Jurkat, Clone E6-1 (cell line): ENCODE measurements at places on chromosomes 4 and X.
A peak's percentile ranks its signal among the peaks of the same experiment; 100 is the strongest.

GRCh38 chrX:100085846-100086245, 324.2 kb downstream of the PCDH19 start:
- DNase-seq: no peak

DNA sequence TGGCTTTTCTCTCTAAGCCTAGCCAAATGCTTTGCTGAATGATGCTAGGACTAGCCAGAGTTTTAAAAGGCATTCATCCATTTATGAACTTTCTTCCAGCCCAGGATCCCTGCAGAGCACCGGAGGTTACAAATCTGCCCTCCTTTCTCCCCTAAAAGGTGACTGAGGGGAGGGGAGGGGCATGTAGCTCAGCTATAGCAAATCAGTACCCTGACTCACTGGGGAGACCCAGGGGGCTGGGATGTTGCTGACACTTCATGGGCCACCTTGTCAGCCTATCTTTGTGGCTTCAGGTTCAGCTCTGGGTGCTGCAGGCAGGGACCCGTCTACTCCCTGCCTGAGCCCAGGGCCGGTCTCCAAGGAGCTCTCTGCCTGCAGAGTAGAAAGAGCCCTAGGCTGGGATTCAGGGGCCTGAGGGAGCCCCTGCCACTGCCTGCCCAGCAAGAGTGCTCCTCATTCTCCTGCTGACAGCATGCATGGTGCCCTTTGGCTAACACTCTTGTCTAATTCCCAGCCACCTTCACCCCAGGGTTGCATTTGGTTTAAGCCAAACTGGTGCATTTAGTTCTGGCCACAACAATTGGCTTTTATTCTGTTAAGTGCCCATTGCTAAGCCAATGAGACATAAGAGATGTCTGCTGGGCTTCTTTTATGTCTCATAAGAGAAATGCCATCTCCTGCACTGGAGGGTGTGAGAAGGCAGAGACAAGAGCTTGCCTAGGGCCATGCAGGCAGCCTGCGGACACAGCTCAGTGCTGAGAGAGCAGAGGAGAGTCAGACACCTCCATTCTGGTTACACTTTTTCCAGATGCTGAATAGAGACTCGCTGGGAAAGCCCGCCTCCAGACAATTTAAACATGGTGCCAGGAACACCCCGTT, 11.9 kb upstream of the UBA6 start:
- no peak for DNase-seq

GRCh38 chrX:112768563-112768962, 72.1 kb downstream of the AMOT start:
- no peak for DNase-seq

GRCh38 chr4:96103086-96103485, 263.2 kb downstream of the PDHA2 start:
- DNase-seq: no peak

GRCh38 chr4:38188631-38189101, 228.5 kb downstream of the PTTG2 start:
- no peak for DNase-seq

DNA sequence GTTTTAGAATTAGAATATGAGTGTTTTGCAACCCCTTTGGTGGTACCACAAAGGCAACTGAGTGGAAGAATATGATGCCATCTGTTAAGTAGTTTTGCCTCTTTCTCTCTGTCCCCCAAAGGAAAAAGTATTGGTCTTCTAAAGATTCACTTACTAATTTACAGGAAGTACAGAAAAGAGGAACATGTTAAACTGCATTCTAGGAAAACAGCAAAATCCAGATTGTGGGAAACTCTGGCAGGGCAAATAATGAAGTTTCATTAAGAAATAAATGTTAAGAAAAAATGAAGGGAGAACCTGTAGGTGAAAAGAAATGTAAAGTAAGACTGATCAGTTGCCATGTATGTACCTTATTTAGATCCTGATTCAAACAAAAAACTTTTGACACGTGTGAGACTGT, 39.3 kb downstream of the NSUN7 start:
- DNase-seq: no peak

DNA sequence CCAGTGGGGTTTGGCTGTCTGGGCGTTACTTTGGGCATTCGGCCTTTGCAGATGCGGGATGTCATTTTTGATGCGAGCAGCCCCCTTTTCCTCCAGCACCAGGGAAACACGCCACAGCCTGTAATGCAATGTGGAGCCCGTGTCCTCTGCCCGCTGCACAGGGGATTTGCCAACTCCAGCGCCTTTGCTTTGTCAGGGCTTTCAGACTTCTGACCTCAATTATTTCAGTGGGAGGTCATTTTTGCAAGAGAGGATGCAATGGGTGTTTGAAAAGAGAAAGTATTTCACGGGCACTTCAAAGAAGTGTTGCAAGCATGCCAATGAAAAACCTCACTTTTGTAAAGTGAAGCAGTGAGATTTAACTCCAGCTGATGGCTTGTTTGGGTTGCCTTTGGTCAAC, 11.5 kb downstream of the CLCN4 start:
- DNase-seq: no peak

DNA sequence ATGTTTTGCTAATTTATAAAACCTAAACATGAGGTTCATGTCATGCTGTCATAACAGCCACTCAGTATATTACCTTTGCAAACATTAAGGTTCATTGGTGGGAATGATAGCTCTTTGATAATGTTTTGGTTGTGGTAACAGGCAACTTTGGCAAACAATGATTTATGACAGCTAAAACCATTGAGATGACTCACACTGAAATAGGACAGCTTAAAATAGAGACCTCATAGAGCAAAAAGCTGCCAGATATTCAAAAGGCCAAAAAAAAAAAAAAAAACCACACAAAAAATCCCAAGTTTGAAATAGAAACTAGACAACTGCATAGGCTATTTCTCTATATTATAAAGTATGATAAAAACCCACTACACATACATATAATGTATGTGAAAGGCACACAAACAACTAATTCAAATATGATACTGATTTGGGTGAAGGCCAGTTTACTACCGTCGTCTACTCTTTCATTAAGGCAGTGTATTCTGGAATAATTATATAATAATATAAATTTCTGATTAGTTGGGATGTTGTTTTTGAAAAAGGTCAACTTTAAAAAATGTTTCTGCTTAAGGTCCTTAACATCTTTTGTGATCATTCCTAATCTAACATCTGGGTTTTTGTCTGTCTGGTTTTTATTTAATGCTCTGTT, 646.0 kb upstream of the PITX2 start:
- DNase-seq: no peak

- DNase-seq: no peak
These were observed 123.0 kb downstream of the RASGEF1B start for GRCh38 chr4:81348778-81349094.

- DNase-seq: no peak
These were observed 43.4 kb downstream of the NUDT6 start for GRCh38 chr4:122879001-122879400.

- no peak for DNase-seq
These were observed 10.1 kb upstream of the MAP7D3 start for GRCh38 chrX:136261321-136261720.

GRCh38 chr4:109947918-109948317, 35.2 kb downstream of the EGF start:
- no peak for DNase-seq

DNA sequence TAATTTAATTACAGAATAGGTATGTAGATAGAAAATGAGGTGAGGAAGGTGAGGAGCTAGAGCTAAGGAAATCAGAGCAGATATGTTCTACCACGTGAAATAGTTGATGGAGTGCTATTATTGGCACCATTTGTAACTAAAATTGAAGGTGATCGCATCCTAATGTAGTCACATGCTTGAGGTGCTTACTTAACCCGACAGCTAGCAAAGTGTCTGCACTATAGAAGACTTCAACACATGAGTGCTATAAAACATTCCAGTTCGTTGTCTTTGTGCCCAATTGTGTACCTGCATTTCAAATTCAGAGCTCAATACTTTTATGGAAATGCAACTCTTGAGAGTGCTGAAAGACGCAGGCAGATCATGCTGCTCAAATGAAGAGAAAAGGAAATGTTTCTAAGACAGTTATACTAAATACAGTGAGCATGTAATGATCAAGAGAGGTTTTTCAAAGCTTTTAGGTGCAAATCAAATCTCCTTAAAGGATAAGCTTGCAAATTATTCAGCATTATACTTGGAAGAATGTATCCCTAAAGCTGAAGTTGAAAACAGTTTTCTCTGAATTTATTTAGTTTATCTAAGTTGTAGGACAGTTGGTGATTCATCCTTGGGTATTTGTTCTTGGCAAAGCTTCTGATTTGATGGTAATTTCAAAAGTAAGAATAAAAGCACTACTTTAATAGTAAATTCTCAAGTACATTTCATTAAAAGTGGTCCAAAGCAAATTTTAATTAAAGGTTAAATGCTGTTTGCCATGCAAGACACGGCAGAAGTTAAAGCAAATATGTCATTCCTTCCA, 223.9 kb upstream of the EPHA5 start:
- no peak for DNase-seq

DNA sequence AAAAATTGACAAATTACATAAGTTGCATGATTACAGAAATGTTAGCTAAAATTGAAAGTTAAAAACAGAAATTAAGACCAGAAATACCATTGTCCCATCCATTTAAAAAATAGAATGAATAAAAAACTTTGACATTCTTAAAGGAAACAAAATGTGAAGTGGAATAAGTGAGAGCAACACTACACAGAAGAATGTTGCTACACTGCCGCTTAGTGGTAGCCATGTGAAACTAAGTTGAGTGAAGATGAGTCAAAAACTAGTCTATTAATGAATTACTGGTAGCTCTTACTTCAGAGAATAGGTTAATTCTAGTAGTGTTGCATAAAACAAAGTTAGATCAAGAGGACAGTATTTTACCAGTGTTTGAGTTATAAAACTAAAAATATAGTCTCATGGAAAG, 571.0 kb upstream of the KLHL4 start:
- peak; percentile 10 for DNase-seq

DNA sequence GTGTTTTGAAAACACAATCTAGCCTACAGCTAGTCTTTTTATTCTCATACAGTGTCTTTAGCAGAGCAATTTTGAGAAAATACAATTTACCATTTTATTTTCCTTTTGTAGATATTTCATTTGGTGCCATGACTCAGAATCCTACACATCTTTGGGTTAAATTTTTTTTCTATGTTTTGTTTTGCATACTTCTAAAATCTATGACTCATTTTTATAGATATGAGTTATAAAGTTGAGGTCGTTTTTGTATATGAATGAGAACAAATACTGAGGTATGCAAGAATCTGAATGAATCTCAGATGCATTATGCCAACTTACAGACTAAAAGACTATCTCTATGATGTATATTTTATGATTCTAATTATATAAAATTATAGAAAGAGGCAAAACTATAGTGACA, 206.5 kb upstream of the ANXA10 start:
- DNase-seq: no peak

GRCh38 chr4:6085691-6086628, 67.7 kb upstream of the C4orf50 start:
- DNase-seq: no peak

- DNase-seq: no peak
These were observed 81.8 kb downstream of the GLUD2 start for GRCh38 chrX:121128925-121129877.

GRCh38 chr4:44157611-44158277, 290.9 kb downstream of the KCTD8 start:
- DNase-seq: no peak

DNA sequence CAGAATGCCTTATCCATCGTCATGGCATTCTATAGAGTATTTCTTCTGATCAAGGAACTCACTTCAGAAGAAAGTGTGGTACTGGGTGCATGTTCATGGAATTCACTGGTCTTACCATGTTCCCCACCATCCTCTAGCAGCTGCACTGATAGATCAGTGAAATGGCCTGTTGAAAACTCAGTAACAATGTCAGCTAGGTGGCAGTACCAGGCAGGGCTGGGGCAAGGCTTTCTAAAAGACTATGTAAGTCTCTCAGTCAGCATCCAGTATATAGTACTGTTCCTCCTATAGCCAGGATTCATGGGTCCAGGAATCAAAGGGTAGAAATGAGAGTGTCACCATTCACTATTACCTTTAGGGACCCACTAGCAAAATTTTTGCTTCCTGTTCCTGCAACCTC, 15.8 kb upstream of the LDB2 start:
- DNase-seq: no peak

- no peak for DNase-seq
These were observed at the start of gene GPR78 for GRCh38 chr4:8580321-8581093. GPR78 (plus strand) TSS chr4:8580392; CDS start chr4:8580983, 591 bp downstream.

GRCh38 chrX:148825696-148826095, 325.3 kb downstream of the AFF2 start:
- DNase-seq: no peak

DNA sequence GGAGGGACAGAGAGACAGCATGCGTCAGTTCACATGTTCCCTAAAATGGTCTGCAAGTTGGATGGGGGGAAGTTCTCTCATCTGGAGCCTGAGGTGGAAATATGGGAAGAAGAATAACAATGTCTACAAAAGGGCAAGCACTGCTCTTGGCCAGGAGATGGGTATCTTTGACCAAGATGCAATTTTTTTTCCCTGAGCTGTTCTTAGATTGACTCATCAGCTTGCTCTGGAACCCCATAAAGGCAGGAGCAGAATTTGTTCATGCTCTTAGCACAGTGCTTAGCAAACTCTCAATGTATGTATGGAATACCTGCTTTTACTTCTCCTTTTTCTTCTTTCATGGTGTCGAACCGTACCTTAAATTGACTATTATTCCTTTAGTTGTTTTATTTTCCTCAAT, 90.5 kb upstream of the ZNF827 start:
- no peak for DNase-seq

GRCh38 chrX:9997524-9997923, 30.4 kb downstream of the CLDN34 start:
- no peak for DNase-seq

- DNase-seq: peak; percentile 62
These were observed 1.9 kb upstream of the PLRG1 start for GRCh38 chr4:154551872-154552686.

- DNase-seq: no peak
These were observed 153.7 kb downstream of the APBB2 start for GRCh38 chr4:41060352-41061334.

- no peak for DNase-seq
These were observed 233.1 kb downstream of the FAT4 start for GRCh38 chr4:125547836-125548235.

DNA sequence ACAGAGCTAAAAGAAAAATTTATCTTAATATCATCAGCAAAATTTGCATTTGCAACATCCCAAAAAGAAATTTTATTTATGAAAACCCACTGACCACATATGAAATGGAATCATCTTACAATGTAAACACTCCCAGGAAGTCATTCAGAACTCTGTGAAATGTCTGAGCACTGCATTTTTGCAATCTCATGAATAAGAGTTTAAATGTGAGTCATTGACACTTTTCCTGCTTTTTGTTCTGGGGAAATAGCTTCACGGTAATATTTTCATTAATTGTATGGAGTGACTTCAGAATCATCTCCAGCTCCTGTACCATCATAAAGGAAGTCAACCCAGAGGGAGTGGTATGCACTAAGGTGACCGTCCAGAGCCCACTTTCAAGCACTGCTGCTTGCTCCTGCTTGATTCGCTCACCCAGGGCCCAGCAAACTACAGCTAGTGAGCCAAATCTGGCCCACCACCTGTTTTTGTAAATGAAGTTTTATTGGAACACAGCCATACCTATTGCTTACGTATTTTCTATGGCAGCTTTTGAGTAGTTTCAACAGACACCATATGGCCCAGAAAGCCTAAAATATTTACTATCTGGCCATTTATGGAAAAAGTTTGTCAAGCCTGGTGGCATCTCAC, 17.2 kb downstream of the EDNRA start:
- no peak for DNase-seq

GRCh38 chr4:14446311-14446710, 556.0 kb upstream of the CPEB2 start:
- no peak for DNase-seq

- DNase-seq: no peak
These were observed 62.0 kb downstream of the MAOA start for GRCh38 chrX:43718081-43718480.
